ENCODE measurements at places on chromosomes 6 and 20.
A peak's percentile ranks its signal among the peaks of the same experiment; 100 is the strongest.

DNA sequence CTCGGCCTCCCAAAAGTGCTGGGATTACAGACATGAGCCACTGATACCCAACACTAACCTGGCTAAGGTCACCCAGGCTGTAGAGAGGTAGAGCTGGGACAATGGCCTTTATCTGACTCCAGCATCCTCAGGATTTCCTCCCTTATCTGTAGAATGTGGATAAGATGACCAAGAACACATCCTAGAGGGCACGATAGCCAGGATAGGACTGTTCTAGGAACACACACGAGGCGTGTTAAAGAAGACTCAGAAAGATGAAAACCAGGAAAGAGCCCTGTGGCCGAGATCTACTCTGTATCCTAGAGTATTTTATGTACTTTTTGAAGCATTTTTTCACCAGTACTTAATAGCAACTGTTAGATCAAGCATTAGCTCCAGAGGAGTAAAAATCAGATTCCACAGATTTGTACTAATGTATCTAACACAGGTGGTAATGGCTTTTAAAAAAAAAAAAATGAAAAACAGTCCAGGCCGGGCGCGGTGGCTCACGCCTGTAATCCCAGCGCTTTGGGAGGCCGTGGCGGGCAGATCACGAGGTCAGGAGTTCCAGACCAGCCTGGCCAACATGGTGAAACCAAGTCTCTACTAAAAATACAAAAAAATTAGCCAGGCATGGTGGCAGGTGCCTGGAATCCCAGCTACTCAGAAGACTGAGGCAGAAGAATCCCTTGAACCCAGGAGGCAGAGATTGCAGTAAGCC lies 17.3 kb downstream of the PPP1R10 start:
- H3K36me3 ChIP-seq, result peaks cover 45% of the 10 kb centered on the region
- no peak overlapping the region for H3K4me3 ChIP-seq
- DNase-seq, result no peak

GRCh38 chr6:80366714-80367113 lies 260.2 kb downstream of the BCKDHB start:
- H3K4me3 ChIP-seq, result no peak overlapping the region
- H3K36me3 ChIP-seq, result no peaks in the 10 kb centered on the region
- H3K4me1 ChIP-seq, result no peaks in the 10 kb centered on the region
- no peak overlapping the region for H3K27ac ChIP-seq
- no peak for DNase-seq

DNA sequence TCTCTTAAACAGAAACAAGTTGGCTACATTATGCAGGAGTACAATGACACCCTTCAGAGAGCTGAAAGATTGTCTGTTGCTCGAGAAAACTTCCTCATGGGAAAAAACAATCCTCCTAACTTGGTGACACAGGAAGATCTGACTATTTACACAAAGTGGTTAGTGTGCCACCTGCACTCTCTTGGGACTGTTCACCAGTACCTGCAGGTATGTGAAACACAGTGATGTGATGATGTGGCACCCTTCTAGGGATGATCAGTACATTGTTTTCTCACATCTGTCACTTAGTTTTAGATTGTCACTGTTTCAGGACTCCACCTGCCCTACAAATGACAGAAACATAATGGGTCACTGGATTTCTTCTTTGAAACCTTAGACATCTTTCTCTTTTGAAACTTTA lies 101.8 kb downstream of the CEP57L1 start:
- H3K4me3 ChIP-seq, result no peak overlapping the region
- H3K27ac ChIP-seq, result peak overlapping the region; percentile 86
- no peak for DNase-seq
- H3K36me3 ChIP-seq, result no peaks in the 10 kb centered on the region
- H3K27me3 ChIP-seq, result no peaks in the 10 kb centered on the region

GRCh38 chr20:46583411-46584214 lies 33.2 kb upstream of the OCSTAMP start:
- H3K27me3 ChIP-seq, result no peaks in the 10 kb centered on the region
- H3K36me3 ChIP-seq, result no peaks in the 10 kb centered on the region
- H3K4me1 ChIP-seq, result no peaks in the 10 kb centered on the region
- no peak overlapping the region for H3K4me3 ChIP-seq
- no peak for DNase-seq
- H3K27ac ChIP-seq, result no peak overlapping the region

- DNase-seq, result no peak
- H3K36me3 ChIP-seq, result no peaks in the 10 kb centered on the region
- no peaks in the 10 kb centered on the region for H3K4me1 ChIP-seq
- no peak overlapping the region for H3K27ac ChIP-seq
- H3K4me3 ChIP-seq, result no peak overlapping the region
These were observed 33.2 kb downstream of the BFSP1 start for GRCh38 chr20:17497821-17498580.

- H3K27me3 ChIP-seq, result no peaks in the 10 kb centered on the region
- H3K4me1 ChIP-seq, result no peaks in the 10 kb centered on the region
- H3K4me3 ChIP-seq, result no peak overlapping the region
- H3K36me3 ChIP-seq, result no peaks in the 10 kb centered on the region
These were observed 6.7 kb downstream of the GPR31 start for GRCh38 chr6:167150941-167151549.

DNA sequence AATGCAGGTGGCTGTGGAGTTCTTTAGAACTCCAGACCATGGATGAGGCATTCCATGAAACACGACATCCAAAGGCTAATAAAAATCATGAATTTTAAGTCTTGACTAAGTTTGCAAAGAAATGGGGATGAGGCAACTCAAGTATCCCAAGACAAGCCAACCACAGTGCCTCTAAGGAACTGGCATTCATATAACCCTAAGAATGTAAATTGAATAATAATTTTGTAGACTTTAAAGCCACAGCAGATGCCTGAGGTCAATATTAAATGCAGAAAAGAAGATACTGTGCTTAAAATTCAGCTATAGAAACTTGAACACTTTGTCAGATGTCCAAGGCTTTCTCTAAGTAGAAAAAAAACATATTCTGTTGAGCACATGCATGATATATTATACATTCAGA lies 54.5 kb downstream of the TFAP2B start:
- H3K27me3 ChIP-seq, result no peaks in the 10 kb centered on the region
- no peak overlapping the region for H3K4me3 ChIP-seq
- H3K36me3 ChIP-seq, result no peaks in the 10 kb centered on the region
- no peaks in the 10 kb centered on the region for H3K4me1 ChIP-seq
- H3K27ac ChIP-seq, result no peak overlapping the region

- H3K4me1 ChIP-seq, result no peaks in the 10 kb centered on the region
- H3K4me3 ChIP-seq, result no peak overlapping the region
- H3K27ac ChIP-seq, result no peak overlapping the region
- no peak for DNase-seq
- H3K36me3 ChIP-seq, result no peaks in the 10 kb centered on the region
These were observed 184.3 kb upstream of the OLIG3 start for GRCh38 chr6:137678451-137678850.

- no peaks in the 10 kb centered on the region for H3K36me3 ChIP-seq
- no peak overlapping the region for H3K4me3 ChIP-seq
- H3K27ac ChIP-seq, result no peak overlapping the region
- no peaks in the 10 kb centered on the region for H3K27me3 ChIP-seq
- H3K4me1 ChIP-seq, result no peaks in the 10 kb centered on the region
These were observed 38.7 kb downstream of the TRDN start for GRCh38 chr6:123598011-123598410.

GRCh38 chr6:43450699-43451131 lies 4.6 kb downstream of the DLK2 start:
- H3K27ac ChIP-seq, result no peak overlapping the region
- H3K36me3 ChIP-seq, result no peaks in the 10 kb centered on the region
- H3K4me1 ChIP-seq, result peaks cover 2% of the 10 kb centered on the region
- H3K27me3 ChIP-seq, result no peaks in the 10 kb centered on the region

DNA sequence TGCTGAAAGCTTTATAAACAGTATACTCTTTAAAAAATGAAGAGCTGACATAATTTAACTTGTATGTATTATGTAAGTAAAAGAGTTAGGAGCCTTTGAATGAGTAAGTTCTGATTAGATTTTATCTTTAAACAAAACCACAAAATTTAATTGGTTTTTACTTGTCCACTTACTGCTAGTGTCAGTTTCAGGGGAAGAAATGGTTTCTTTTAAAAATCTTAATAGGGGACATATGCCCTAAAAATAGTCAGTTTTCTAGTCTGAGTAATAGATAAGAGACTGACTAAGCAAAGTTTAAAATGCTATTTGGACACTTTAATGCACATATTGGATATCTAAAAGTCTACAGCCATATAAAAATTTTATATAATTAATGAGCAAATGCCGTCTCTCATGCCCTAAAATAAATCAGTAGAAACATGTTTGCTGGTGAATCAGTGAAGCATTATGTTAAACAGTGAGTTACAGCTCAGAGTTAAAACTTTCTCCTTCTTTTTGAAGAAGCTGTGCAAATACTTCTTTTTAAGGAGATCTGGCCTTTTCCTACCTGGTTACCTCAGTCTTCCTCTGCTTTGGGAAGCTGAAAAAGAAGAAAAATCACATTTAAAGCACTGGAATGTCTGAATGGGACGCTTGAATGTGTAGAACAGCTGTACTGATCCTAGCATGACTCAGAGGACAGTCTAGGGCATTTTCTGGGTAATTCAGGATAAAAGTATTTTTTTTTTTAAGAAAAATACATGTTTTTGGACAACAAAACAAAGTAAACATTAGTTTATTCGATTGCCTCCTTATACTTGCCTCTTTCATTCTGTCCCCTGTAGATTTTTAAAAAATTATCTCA lies 55.3 kb downstream of the CDH26 start:
- no peak overlapping the region for H3K27ac ChIP-seq
- H3K27me3 ChIP-seq, result no peaks in the 10 kb centered on the region
- H3K4me1 ChIP-seq, result no peaks in the 10 kb centered on the region
- H3K36me3 ChIP-seq, result no peaks in the 10 kb centered on the region
- DNase-seq, result no peak

DNA sequence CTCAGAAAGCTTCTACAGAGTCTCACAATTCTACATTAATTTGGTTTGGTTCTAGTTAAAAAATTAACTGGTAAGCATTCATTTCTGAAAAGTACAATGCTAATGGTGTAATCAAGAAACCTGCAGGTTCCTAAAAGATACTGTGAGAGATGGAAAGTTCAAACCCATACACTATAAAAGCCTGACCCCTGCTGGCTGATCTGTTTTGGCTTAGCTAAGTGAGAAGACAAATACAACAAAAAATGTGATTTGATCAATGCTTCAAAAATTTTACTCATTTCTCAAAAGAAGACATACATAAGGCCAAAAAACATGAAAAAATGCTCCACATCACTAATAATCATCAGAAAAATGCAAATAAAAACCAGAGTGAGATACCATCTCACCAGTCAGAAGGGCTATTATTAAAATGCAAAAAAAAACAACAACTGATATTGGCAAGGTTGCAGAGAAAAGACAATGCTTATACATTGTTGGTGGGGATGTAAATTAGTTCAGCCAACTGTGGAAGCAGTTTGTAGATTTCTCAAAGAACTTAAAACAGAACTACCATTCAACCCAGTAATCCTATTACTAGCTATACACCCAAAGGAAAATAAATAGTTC lies 102.8 kb downstream of the MOXD1 start:
- DNase-seq, result peak; percentile 40
- H3K27me3 ChIP-seq, result no peaks in the 10 kb centered on the region
- no peak overlapping the region for H3K27ac ChIP-seq
- H3K4me1 ChIP-seq, result no peaks in the 10 kb centered on the region
- no peak overlapping the region for H3K4me3 ChIP-seq

DNA sequence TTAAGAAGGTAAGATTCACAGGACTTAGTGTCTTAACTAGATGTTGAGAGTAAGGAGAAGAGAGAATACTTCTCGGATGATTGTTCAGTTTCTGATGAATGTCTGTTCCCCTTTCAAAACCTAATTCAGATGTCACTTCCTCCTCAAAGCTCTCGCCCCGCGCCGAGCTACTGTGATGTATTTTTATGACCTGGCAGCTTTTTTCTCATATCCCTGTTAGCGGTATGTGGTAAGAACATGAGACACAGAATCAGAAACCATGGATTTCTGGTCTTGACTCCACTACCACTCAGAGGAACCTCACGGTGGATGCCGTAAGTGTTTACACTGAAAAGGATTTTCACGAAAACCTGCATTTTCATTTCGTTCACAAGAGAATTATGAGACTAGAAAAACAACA lies 48.4 kb downstream of the CEP43 start:
- no peak overlapping the region for H3K27ac ChIP-seq
- no peaks in the 10 kb centered on the region for H3K36me3 ChIP-seq
- no peak overlapping the region for H3K4me3 ChIP-seq
- no peaks in the 10 kb centered on the region for H3K4me1 ChIP-seq
- H3K27me3 ChIP-seq, result no peaks in the 10 kb centered on the region
- no peak for DNase-seq

- no peak overlapping the region for H3K4me3 ChIP-seq
- H3K4me1 ChIP-seq, result no peaks in the 10 kb centered on the region
- no peaks in the 10 kb centered on the region for H3K27me3 ChIP-seq
- no peak overlapping the region for H3K27ac ChIP-seq
These were observed 75.0 kb downstream of the MBOAT1 start for GRCh38 chr6:20137240-20137639.

- DNase-seq, result no peak
- no peaks in the 10 kb centered on the region for H3K27me3 ChIP-seq
- no peak overlapping the region for H3K27ac ChIP-seq
- no peaks in the 10 kb centered on the region for H3K4me1 ChIP-seq
- no peaks in the 10 kb centered on the region for H3K36me3 ChIP-seq
These were observed 92.9 kb downstream of the FOXC1 start for GRCh38 chr6:1702580-1703051.

- peaks cover 24% of the 10 kb centered on the region for H3K4me1 ChIP-seq
- H3K4me3 ChIP-seq, result no peak overlapping the region
- peak overlapping the region; percentile 75 for H3K27ac ChIP-seq
These were observed 671.2 kb downstream of the COL12A1 start for GRCh38 chr6:74534465-74535211.

GRCh38 chr6:107592806-107593205 lies 102.9 kb downstream of the SOBP start:
- H3K27me3 ChIP-seq, result no peaks in the 10 kb centered on the region
- H3K4me3 ChIP-seq, result no peak overlapping the region

GRCh38 chr6:53465732-53466131 lies 79.2 kb downstream of the GCLC start:
- no peak overlapping the region for H3K27ac ChIP-seq
- H3K4me3 ChIP-seq, result no peak overlapping the region
- H3K36me3 ChIP-seq, result no peaks in the 10 kb centered on the region
- H3K4me1 ChIP-seq, result no peaks in the 10 kb centered on the region
- H3K27me3 ChIP-seq, result no peaks in the 10 kb centered on the region
- no peak for DNase-seq

GRCh38 chr6:137102050-137102848 lies 57.5 kb upstream of the IL20RA start:
- no peaks in the 10 kb centered on the region for H3K4me1 ChIP-seq
- no peak overlapping the region for H3K4me3 ChIP-seq
- no peaks in the 10 kb centered on the region for H3K36me3 ChIP-seq
- no peaks in the 10 kb centered on the region for H3K27me3 ChIP-seq
- DNase-seq, result no peak
